Hepatocyte (in vitro differentiated cells): ENCODE measurements at places on chromosomes 6 and 20. TPM values are rescaled to one million over a fixed set of nuclear protein-coding genes. Genes with fewer than 3 reads are reported as not detected.

DNA sequence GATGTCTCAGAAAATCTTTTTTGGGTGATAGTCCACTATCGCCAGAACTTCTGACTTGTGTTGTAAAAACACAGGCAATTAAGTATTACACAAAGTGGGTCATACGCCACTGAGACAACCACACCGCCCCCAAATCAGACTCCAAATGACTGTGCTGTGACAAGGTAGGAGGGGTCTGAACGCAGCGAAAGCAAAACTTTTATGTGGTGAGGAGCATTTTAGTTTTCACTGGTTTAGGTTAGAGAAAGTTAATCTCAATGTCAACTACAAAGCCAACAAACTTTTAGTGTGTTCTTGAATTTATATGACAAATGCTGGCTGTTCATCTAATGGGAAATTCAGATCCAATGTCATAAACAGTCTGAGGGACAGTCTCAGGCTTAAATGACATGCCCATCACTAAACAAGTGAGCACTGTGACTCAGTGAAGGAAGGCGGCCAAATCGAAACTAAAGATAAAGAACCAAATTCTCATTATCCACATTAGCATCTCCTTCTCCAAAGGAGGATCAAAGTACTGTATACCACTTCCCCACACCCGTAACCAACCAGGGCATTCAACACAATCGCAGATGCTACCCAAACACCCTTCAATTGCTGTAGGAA is 186.7 kb downstream of the GJA10 start:
- DNase-seq, result no peak

Gene RAD21L1
- polyA plus RNA-seq, result not detected in 2 replicates

Gene MMP24
- 0.69 and 1.2 TPM in 2 replicates for polyA plus RNA-seq

Gene PLTP
- polyA plus RNA-seq, result 623 and 823 TPM in 2 replicates

GRCh38 chr20:49279677-49280462 is 2.0 kb upstream of the ZNFX1 start:
- DNase-seq, result peak; percentile 5
